ENCODE measurements at places on chromosomes 11 and 22. TPM values are rescaled to one million over a fixed set of nuclear protein-coding genes. Genes with fewer than 3 reads are reported as not detected.

CALCB gene
- total RNA-seq, result not detected

SCT gene
- total RNA-seq, result not detected

IRAG1 gene
- total RNA-seq, result under 0.01 TPM

RTN4RL2 gene
- total RNA-seq, result 0.31 TPM

CNGA4 gene
- total RNA-seq, result not detected

RAB3IL1 gene
- 0.53 TPM for total RNA-seq

RCOR2 gene
- 0.23 TPM for total RNA-seq

SLC7A4 gene
- total RNA-seq, result 0.47 TPM

THOC5 gene
- total RNA-seq, result 34.8 TPM

IFITM2 gene
- 23.8 TPM for total RNA-seq

MYBPC3 gene
- not detected for total RNA-seq

CASP5 gene
- not detected for total RNA-seq

SLCO2B1 gene
- total RNA-seq, result not detected

FGF3 gene
- total RNA-seq, result not detected

RFPL3 gene
- total RNA-seq, result not detected

TSKU gene
- 68.0 TPM for total RNA-seq

MCM5 gene
- total RNA-seq, result 83.5 TPM

HTR3A gene
- total RNA-seq, result not detected

IGLL1 gene
- total RNA-seq, result not detected

HBB gene
- not detected for total RNA-seq

ENTHD1 gene
- not detected for total RNA-seq

IL18 gene
- total RNA-seq, result 31.6 TPM

GPHA2 gene
- total RNA-seq, result not detected
